Muscle of arm (tissue), 14 donors: ENCODE measurements at places on chromosomes 3 and 15. TPM values are rescaled to one million over a fixed set of nuclear protein-coding genes. Genes with fewer than 3 reads are reported as not detected.

DNA sequence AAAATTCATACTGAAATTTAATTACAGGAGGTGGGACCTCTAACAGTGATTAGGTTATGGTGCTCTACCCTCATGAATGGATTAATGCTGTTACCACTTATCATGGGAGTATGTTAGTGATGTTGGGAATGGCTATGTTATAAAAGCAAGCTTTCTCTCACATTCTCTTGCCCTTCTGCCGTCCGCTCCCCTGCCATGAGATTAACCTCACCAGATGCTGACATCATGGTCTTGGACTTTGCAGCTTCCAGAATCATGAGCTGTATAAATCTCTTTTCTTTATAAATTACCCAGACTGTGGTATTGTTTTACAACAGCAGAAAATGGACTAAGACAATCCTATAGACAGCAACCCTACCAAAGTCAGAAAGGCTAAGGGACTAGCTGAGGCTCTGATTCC is 884.8 kb downstream of the FHIT start:
- DNase-seq, result no peak

ACTRT3 gene
- polyA plus RNA-seq, result not detected

DNA sequence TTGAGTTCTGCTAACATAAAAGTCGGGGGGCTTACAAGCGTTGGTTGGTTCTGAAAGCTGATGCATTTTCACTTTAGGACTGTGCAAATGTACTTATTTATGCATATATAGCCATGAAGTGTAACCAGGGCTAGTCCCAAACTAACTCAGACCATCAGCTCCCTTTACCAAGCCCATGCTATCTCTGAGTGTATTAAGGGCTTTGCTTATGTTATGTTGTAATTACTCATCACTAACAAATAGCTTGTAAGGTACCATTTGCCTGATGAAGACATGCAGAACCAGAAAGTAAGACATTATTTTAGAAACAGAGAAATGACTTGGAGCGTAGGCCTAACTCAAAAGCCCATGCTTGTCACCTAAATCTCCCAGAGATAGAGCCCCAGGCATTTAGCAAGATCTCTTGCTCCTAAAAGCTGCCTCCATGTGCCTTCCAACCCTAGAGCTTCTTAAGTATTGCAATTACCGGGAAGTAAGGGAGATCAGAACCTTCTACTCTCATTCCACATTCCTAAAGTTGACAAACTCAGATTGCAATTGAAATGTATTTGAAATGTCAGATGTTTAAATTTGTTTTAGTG is 362.9 kb upstream of the RBMS3 start:
- DNase-seq, result no peak

DNA sequence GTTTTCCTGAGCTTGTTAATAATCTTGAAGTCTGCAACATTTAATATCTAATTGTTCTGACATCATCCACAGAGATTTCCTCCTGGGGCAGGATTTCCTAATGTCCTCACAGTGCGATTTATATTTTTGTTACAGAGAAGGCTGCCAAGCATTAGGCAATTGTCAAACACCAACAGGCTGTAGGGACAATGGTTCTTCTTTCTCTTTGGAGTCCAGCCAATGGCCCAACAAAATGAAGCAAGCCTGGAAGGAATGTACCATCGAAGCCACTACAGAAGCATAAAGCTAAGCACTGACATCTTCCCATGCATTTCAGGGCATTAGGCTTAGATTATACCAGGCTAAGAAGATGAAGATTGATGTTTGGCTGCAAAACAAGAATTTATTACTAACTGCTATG is 173.0 kb upstream of the FRMD4B start:
- DNase-seq, result peak; percentile 38
